T-helper 2 cell treated with Interferon-gamma antibody and Interleukin-4, amounts not matched to agents 5 μg/mL and 100 μg/mL, for 36 hours (primary cell): ENCODE measurements at places on chromosomes 1 and 21.

DNA sequence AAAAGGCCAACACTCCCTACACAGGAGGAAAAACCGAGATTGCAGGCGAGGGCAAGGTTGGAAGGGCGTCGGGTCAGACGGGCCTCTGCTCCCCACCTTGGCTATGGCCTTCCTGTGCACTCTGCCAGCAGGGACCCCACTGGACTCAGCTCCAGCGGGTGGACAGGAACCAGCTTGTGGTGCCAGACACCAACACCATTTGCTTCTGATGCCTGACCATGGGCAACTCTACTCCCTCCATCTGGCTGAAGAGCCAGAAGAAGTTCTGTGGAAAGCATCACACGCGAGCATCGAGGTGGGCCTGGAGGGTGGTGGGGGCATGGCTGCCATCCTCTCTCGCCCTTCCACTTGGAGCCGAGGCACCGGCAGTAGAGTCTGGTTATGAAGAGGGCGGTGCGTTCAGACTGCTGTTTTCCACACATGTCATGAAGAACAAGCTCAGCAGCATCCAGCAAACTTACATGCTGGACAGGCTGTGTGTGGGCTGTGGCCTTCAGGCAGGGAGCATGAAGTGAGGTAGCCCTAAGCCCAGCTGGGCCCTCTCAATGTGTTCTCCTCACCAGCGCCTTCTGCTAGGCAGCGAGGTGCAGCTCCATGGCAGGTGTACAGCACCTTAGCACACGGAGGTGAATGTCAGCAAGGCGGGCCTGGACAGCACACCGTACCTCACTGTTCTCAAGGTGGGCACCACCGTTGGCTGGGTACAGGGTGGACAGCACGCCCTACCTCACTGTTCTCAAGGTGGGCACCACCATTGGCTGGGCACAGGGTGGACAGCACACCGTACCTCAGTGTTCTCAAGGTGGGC lies 15.6 kb upstream of the ZNF669 start:
- H3K4me3 ChIP-seq: no peak overlapping the region
- no peaks in the 10 kb centered on the region for H3K27me3 ChIP-seq
- DNase-seq: no peak
- no peaks in the 10 kb centered on the region for H3K36me3 ChIP-seq
- no peaks in the 10 kb centered on the region for H3K4me1 ChIP-seq
- H3K27ac ChIP-seq: no peak overlapping the region

- peak overlapping the region; percentile 68 for H3K4me3 ChIP-seq
- peaks cover 38% of the 10 kb centered on the region for H3K4me1 ChIP-seq
- peaks cover 2% of the 10 kb centered on the region for H3K27me3 ChIP-seq
- H3K27ac ChIP-seq: peak overlapping the region; percentile 89
Measured at GRCh38 chr21:36079010-36079649, 9.3 kb downstream of the CBR1 start.

GRCh38 chr21:39175154-39175553 lies 8.1 kb downstream of the PSMG1 start:
- H3K27ac ChIP-seq: no peak overlapping the region
- peaks cover 55% of the 10 kb centered on the region for H3K36me3 ChIP-seq
- peaks cover 19% of the 10 kb centered on the region for H3K4me1 ChIP-seq
- no peak for DNase-seq
- no peak overlapping the region for H3K4me3 ChIP-seq

GRCh38 chr1:11682287-11682771 lies 1.4 kb upstream of the MAD2L2 start:
- H3K4me1 ChIP-seq: peaks cover 8% of the 10 kb centered on the region
- peaks cover 5% of the 10 kb centered on the region for H3K36me3 ChIP-seq
- peak overlapping the region; percentile 40 for H3K4me3 ChIP-seq
- peaks cover 7% of the 10 kb centered on the region for H3K27me3 ChIP-seq
- H3K27ac ChIP-seq: no peak overlapping the region

- no peaks in the 10 kb centered on the region for H3K36me3 ChIP-seq
- peaks cover 9% of the 10 kb centered on the region for H3K27me3 ChIP-seq
- no peaks in the 10 kb centered on the region for H3K4me1 ChIP-seq
- H3K27ac ChIP-seq: no peak overlapping the region
- H3K4me3 ChIP-seq: no peak overlapping the region
- no peak for DNase-seq
Measured at GRCh38 chr1:63828322-63829044, 54.7 kb downstream of the ROR1 start.

- H3K27me3 ChIP-seq: no peaks in the 10 kb centered on the region
- no peaks in the 10 kb centered on the region for H3K36me3 ChIP-seq
- no peak overlapping the region for H3K4me3 ChIP-seq
- no peaks in the 10 kb centered on the region for H3K4me1 ChIP-seq
Measured at GRCh38 chr1:188427642-188428041, 1598.9 kb downstream of the PLA2G4A start.

DNA sequence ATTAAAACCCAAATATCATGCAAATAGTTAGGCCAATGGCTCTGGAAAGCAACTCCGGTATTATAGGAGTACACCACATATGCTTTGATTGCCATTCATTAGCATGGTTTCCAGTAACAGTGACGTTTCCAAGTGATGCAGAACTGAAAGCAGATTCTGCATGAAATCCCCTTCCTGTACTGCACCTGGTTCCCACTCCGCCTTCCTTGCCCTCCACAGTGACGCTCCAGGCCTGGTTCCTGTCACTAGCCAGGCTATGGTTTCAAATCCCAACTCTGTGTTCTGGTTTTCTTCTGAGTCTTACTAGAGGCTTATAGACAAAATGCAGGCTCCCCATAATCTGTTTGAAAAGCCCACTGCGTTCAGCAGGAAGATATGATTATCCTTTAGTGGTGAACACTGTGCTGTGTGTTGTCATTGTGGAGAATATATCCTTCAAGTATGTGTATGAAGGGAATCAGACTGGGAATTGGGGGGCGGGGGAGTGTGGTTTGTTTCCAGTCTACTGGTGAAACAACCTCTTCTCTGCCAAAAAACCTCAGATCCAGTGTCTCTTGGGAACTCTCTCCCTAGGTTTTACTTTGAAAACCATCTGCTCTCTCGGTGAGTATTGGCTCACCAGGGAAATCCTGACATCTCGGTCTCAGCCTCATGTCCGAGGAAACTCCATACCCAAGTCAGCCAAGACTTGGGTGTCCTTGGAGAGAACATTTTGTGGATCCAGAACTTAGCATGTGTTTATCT lies 78.7 kb downstream of the TYW3 start:
- no peak overlapping the region for H3K27ac ChIP-seq
- H3K4me3 ChIP-seq: no peak overlapping the region
- H3K27me3 ChIP-seq: no peaks in the 10 kb centered on the region
- H3K4me1 ChIP-seq: no peaks in the 10 kb centered on the region

- H3K4me3 ChIP-seq: no peak overlapping the region
- peaks cover 15% of the 10 kb centered on the region for H3K4me1 ChIP-seq
- no peak for DNase-seq
- peaks cover 38% of the 10 kb centered on the region for H3K36me3 ChIP-seq
- H3K27ac ChIP-seq: no peak overlapping the region
Measured at GRCh38 chr1:235181561-235182245, 20.7 kb upstream of the RBM34 start.

GRCh38 chr21:38869196-38869595 lies 63.5 kb downstream of the ETS2 start:
- no peak overlapping the region for H3K4me3 ChIP-seq
- DNase-seq: no peak
- peaks cover 23% of the 10 kb centered on the region for H3K27me3 ChIP-seq
- peaks cover 12% of the 10 kb centered on the region for H3K4me1 ChIP-seq
- no peak overlapping the region for H3K27ac ChIP-seq

- H3K4me1 ChIP-seq: peaks cover 2% of the 10 kb centered on the region
- H3K27me3 ChIP-seq: peaks cover 7% of the 10 kb centered on the region
- no peak overlapping the region for H3K4me3 ChIP-seq
- no peaks in the 10 kb centered on the region for H3K36me3 ChIP-seq
Measured at GRCh38 chr1:184658055-184658454, 96.6 kb downstream of the EDEM3 start.

DNA sequence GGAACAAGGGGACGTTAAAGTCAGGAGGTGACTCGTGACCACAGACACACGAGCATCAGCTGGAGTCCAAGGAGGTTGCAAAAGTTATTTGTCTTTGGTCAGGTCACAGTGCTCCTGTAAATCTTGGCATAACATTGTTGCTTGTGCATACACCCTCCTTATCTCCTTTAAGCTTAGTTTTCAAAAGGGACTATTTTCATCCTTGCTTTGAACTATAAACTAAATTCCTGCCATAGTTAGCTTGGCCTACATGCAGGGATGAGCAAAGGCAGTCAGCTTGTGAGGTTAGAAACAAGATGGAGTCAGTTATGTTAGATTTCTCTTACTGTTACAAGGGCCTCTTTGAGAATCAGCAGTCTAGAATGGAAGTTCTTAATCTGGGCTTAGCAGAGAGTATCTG lies 28.0 kb upstream of the FASLG start:
- no peak for DNase-seq
- H3K36me3 ChIP-seq: no peaks in the 10 kb centered on the region
- H3K27me3 ChIP-seq: peaks cover 7% of the 10 kb centered on the region
- no peak overlapping the region for H3K27ac ChIP-seq

GRCh38 chr1:93813076-93813475 lies 65.9 kb downstream of the DNTTIP2 start:
- no peak overlapping the region for H3K27ac ChIP-seq
- peaks cover 2% of the 10 kb centered on the region for H3K36me3 ChIP-seq
- no peak for DNase-seq
- H3K4me1 ChIP-seq: peaks cover 27% of the 10 kb centered on the region

DNA sequence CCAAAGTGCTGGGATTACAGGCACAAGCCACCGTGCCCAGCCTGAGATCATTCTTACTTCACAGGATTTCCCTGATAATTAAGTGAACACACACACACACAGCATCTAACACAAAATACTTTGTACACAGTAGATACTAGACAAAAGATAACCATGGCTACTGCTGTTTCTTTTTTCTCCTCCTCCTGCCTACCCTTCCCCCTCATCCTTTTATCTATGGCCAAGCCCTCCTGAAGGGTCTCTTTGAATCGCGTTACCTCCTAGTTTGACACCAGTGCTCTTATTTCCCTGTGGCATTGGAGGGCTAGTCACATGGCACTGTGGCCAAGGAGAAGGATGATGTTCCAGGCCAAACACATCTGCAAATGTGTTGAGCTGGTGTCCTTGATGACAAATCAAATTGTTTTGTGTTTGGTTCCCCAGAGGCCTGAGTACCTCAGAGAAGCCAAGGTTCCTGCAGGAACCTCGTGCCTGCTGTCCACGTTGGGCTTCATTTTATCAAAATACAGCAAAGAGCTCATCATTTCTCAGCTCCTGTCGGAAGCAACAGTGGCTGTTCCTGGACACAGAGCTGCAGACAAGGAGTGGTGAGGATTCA lies 20.6 kb downstream of the NDUFS5 start:
- no peak overlapping the region for H3K4me3 ChIP-seq
- H3K27me3 ChIP-seq: no peaks in the 10 kb centered on the region
- peaks cover 8% of the 10 kb centered on the region for H3K36me3 ChIP-seq
- peaks cover 3% of the 10 kb centered on the region for H3K4me1 ChIP-seq
- H3K27ac ChIP-seq: no peak overlapping the region
- no peak for DNase-seq

DNA sequence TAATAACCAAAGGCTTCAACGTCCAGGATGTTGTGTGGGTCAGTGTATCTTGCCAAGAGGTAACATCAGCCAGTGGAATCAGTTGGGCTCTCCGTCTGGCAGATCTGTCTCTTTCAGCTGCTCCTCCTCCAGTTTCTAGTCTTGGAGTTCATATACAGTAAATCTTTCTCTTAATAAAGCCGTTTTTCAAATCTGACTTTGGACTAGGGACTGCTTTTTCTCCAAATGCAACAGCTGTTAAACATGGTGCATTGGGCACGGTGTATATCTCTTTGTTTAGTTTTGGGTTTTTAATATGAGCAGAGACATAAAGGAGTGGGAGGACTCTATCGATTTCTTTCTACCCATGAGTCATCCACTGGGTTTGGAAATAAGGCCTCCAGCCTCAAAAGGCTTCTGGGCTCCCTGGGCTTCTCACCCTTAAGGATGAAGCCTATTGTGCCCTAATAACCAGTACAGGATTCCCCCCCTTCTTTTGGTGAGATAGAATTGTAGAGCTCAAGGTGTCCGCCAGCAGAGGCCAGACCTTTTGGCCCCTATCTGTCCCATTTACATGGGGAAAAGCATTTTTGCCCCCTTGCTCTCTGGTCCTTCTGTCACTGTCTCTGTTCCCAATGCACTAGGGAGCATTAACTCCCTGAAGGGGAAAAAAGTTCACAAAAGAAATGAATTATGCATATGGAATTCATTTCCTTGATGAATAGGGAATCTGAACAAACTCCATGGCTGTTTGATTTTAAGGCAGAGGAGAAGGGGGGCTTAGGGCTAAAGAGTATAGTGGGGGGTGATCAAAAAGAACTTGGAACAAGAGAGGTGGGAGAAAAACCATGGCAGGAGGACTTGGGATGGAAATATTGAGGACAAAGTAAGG lies 86.0 kb downstream of the PBX1 start:
- no peaks in the 10 kb centered on the region for H3K4me1 ChIP-seq
- H3K27me3 ChIP-seq: no peaks in the 10 kb centered on the region
- H3K36me3 ChIP-seq: no peaks in the 10 kb centered on the region
- no peak overlapping the region for H3K4me3 ChIP-seq

DNA sequence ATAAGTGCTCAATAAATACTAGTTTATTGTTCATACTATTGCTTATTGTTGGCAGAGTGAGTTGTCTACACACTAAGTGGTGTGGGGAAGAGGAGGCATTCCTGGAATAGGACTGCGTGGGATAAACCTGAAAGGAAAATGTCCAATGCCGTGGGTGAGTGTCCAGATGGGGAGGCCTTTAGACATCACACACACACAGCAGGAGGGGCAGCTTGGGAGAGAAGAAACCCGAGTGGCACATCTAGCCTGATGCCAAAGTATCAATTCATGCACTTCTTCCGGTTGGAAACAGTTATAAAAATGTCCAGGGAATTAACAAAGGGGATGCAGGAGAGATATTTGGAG lies 27.3 kb downstream of the CCN1 start:
- no peaks in the 10 kb centered on the region for H3K4me1 ChIP-seq
- no peaks in the 10 kb centered on the region for H3K36me3 ChIP-seq
- no peak for DNase-seq
- no peaks in the 10 kb centered on the region for H3K27me3 ChIP-seq
- no peak overlapping the region for H3K27ac ChIP-seq

GRCh38 chr1:38546636-38547035 lies 312.9 kb downstream of the RRAGC start:
- no peaks in the 10 kb centered on the region for H3K36me3 ChIP-seq
- H3K27ac ChIP-seq: no peak overlapping the region
- no peak overlapping the region for H3K4me3 ChIP-seq
- DNase-seq: no peak
- H3K4me1 ChIP-seq: peaks cover 9% of the 10 kb centered on the region

DNA sequence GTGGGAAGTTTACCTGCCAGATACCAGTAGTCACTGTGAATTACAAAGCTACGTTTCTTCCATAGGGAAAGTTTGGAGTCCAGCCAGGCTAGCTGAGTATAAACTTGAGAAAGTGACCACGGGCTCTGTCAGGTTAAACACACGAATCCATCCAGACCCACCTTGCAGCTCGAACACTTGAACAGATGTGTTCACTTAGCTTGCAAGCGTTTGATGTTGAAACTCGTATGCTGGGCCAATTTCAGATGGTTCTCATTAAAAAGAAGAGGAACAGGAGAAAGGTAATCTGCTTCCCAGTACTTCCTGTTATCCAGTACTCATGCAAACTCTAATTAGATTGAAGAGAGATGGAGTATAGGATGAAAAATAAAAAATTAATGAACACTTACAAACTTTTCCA lies 636.4 kb downstream of the SMYD3 start:
- DNase-seq: no peak
- H3K27ac ChIP-seq: no peak overlapping the region
- H3K4me3 ChIP-seq: no peak overlapping the region
- H3K27me3 ChIP-seq: no peaks in the 10 kb centered on the region
- H3K36me3 ChIP-seq: no peaks in the 10 kb centered on the region
